ENCODE measurements at places on chromosomes 5 and 9.

DNA sequence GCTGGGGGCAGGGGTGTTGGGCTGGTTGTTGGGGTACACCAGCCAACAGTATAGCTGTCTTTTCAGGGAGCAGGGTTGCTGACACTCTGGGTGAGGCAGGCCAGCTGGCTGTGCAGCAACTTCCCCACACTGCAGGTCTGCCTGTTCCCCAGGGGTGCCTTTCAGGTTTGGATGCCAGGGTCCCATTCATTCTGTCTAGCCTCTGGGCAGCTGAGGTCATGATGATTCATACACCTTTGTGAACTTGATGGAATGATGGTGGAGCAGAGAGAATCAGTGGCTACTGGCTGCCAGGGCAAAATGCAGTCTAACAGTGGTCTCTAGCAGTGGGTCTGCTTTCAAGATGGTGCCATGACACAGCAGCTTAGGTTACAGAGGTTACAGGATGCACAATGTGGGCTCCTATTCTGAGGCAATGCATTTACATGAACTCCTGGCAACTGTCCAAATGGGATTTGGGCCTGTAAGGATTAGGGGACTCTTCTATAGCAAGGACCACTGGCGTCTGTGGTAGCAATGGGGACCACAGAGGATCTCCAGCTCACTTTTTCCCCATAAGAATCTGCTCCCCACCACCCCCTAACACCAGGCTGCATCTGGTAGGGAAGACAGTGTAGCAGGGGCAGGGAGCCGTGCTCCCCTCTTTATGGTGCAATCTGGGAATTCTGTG is 103.7 kb downstream of the FEM1C start:
- no peak for DNase-seq

DNA sequence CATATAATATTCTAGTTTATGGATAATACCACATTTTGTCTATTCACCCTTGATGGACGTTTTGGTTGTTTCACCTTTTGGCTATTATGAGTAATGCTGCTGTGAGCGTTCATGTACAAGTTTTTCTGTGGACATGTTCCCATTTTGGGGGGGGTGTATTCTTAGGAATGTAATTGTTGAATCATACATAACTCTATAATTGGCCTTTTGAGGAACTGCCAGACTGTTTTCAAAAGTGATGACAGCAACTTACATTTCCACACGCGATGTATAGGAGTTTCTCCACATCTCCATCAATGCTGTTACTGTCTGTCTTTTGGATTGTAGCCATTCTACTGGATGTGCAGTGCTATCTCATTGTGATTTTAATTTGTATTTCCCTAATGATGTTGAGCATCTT is 69.8 kb downstream of the SLC46A2 start:
- no peak for DNase-seq

- peak; percentile 80 for DNase-seq
Observed at GRCh38 chr9:2087500-2088313, 72.6 kb downstream of the SMARCA2 start.

DNA sequence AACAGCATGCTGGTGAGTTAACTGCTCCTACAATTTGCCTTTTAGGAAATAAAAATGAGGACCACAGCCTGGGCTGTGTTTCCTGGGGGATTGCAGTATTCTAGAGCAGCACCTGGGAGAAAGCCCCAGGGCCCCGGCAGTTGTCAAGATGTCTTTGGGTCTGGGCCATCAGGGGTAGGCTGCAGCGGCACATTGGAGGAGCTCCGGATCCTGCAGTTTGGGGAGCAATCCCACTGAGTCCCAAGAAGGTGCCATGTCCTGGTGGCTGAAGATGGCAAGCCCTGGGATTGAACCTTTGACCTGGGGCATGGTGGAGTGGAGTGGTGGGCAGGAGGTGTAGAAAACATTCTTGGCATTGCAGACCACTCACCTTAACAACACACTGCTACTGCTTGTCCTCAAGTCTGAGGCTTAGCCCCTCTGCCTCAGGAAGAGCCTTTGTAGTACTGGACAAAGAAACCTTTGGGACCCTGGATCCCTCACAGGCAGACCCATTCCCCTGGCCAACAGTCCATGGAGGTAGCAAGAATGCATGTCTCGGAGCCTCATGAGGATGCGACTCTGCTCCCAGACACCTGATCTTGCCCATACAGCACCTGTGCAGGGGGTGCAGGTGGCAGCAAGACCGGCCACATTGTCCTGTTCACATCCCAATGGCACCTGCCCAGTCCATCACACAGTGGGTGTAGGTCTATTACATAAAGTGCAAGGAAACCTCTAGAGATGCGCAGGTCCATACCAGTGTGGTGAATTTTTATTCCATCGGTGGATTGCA is 159.1 kb upstream of the IRX2 start:
- no peak for DNase-seq

DNA sequence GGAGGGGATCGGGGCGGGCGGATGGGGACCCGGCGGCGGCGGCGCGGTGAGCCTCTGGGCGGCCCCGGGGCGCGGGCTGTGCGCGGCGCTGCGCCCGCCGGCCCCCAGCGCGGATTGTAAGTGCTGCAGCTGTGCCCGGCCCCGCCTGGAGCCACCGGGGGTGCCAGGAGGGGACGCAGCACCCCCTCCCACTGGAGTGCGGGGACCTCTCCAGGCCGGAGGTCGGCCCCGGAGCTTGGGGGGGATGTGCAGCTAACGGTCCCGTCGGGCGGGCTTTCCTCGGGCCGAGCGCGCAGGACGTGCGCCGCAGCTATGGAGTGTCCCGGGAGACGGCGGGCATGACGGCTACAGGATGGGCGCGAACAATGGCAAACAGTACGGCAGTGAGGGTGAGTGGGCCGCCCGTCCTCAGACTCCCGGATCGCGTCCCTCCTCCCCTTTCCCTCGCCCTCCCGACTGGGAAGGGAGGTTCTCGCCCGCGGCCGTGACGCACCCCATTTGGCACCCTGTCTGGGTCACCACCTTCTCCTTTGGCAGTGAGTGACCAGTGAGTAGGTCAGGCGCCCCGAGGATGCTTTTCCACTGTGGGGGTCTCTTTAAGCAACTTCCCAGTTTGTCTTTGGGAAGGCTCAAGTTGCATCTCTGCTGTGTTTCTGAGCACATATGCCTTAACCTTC is 483 bp downstream of the FBXL7 start:
- no peak for DNase-seq

DNA sequence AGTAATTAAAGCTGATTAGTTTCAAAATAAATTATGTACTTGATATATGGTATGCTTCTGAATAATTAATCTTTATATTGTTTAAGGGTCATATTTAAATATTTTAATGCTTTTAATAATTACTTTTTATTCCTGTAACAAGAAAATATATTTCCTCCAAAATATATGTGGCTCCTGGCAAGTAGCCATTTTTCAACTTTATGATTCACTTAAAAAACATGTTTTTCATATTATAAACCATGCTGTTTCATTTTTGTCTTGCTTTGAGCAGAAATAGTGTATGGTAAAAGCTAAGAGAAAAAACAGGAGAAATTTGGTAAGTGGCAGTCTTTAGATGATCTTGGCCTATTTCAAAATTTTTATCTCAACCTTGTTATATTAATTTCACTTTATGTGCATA is 14.6 kb downstream of the SPATA9 start:
- no peak for DNase-seq

DNA sequence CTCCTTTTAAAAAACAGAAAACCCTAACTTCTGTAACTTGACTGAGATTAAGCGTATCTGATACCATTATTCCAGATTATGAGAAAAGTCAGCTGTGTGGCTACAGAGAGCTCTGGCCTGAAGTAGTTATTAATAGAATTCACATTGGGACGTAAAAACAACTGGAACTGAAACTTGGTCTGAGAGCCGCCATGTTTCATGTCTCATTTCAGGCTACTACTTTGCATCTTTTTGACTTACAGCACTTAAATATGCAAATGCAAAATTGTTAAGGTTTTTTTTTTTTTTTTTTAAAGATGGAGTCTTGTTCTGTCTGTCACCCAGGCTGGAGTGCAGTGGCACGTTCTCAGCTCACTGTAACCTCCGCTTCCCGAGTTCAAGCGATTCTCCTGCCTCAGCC is 25.2 kb downstream of the MAP3K1 start:
- peak; percentile 7 for DNase-seq

GRCh38 chr5:14147210-14147609 is 4.1 kb downstream of the TRIO start:
- no peak for DNase-seq

- no peak for DNase-seq
Observed at GRCh38 chr5:55821731-55822512, 29.2 kb upstream of the IL31RA start.

GRCh38 chr5:67014957-67015400 is 181.6 kb downstream of the CD180 start:
- no peak for DNase-seq

DNA sequence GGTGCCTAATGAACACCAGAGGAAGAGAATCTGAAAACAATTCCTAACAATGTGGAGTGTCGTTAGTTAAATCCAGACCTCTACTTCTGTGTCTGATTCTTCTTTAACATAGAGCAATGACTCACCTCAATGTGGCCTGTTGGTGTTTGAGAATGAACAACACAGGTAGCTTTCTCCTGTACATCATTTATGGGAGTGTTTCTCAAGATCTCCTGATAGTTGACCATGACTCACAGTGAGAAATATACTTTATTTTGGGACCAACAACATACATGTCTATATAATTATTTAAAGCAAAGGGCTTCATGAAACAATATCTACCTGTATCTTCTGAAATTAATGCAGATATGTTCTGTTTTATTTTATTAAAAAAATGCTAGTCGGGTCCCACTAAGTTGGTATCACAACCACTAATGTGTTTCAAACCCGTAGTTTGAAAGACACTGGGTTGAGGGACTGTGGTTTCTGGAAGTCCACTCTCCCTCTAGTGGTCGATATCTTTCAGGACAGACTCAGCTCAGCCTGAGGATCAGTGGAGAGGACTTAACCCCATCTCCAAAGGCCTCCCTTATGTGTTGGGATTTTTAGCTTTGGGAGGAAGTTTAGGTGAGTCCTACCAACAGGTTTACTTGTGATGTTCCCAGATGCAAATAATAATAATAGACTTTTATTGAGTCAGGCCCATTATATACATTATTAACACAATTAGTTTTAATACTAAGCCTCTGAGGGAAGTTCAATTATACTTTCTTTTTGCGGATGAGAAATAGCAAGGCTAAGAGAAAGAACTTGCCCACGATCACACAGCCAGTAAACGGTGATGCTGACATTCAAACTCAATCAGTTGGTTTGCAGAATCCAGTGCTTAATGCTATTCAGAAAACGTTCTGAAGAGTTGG is 70.0 kb upstream of the KLF9 start:
- DNase-seq = peak; percentile 61

DNA sequence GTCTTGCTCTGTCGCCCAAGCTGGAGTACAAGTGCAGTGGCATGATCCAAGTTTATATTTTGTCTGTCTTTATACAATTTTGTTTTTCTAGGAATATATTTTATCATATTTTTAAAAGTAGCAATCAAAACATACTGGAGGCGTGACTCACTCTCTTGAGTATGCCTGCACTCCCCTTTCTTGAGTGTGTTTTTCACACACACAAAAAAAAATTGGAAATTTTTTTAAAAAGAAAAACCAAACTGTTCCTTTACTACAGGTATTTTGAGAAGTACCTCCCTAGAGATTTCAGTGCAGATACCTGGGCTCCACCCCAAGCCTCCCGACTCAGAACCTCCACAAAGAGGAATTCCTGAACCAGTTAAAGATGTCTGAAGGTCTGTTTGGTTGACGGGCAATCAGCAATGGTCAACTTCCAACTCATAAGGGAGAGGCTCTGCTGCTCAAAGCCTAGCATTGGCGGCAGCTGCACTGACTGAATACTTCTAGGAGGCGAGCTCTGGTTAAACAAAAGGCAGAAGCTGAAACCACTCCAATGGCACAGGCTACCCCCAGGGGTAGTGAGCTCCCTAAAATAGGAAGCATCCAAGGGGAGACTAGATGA is 27.4 kb downstream of the PDE6A start:
- no peak for DNase-seq

- no peak for DNase-seq
Observed at GRCh38 chr5:76689321-76690036, 26.4 kb upstream of the F2R start.

GRCh38 chr9:129341987-129342348 is 163.9 kb upstream of the IER5L start:
- no peak for DNase-seq

DNA sequence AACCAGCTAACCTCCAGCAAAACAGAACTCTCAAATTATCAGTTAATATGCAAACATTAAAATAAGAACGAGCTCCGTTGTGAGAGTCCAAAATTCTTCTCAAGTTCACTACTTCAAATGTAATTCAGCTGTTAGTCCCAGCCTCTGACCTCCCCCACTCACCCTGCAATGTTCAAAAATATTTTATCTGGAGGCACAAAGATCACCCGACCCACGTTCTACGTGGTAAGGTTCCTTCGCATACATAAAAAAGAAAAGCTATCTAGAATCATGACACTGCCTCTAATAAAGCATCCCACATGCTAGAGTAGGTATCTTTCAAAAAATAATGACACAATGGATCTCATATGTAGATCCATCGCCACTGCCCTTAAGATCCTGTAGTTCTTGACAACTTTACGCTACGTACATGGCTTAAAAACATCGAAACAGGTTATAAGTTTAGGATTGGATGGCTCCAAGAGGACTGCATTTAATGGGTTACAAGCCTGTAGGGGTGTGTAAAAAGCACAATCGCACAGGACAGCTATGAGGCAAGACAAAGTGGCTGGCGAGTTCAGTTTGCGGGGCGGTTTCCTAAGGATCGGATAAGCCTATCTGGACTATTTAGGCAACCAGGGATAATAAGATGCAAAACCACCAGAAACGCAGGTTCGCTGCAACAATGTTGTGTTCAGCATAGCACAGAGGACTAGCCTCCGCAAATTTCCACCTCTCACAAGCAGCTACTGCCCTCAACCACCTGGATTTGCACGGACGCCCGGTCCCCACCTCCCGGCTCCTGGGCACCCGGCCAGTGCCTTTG is 969 bp downstream of the CLK4 start:
- DNase-seq = peak; percentile 68

DNA sequence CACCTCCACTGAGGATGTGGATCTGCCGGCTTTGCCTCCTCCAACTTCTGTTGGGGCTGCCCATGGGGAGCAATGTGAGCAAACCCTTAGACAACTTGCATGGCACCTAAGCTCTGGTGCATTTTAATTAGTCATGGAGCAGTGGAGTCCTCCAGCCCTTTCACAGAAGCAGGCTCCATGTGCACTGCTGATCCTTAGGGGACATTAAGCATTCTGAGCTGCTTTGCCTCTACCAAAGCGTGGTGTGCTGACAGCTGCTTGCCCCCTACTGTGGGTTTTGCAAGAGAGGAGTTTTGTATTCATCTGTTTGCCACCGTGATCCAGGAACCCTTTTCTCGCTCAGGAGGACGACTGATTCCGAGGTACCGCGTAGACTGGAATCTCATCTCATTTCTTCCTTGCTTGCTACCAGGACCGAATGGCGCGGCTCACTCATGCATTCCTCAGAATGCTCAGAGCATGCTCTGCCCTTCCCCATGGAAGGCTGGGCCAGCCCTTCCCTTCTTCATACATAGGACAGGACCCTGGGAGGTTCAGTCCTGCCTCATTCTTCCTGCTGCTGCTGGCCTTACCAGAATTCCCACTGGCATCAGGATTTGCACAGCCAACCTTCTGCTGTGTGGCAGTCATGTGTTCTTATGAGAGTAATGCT is 432.5 kb downstream of the GADD45G start:
- DNase-seq = no peak

GRCh38 chr5:375336-375920 is 53.9 kb downstream of the AHRR start:
- no peak for DNase-seq

- DNase-seq = no peak
Observed at GRCh38 chr5:104635227-104635626, 1072.6 kb upstream of the NUDT12 start.

Data from NAMALWA (cell line).